Left colon (tissue), 2 donors: ENCODE measurements at places on chromosomes 11 and 22.
A peak's percentile ranks its signal among the peaks of the same experiment; 100 is the strongest.

DNA sequence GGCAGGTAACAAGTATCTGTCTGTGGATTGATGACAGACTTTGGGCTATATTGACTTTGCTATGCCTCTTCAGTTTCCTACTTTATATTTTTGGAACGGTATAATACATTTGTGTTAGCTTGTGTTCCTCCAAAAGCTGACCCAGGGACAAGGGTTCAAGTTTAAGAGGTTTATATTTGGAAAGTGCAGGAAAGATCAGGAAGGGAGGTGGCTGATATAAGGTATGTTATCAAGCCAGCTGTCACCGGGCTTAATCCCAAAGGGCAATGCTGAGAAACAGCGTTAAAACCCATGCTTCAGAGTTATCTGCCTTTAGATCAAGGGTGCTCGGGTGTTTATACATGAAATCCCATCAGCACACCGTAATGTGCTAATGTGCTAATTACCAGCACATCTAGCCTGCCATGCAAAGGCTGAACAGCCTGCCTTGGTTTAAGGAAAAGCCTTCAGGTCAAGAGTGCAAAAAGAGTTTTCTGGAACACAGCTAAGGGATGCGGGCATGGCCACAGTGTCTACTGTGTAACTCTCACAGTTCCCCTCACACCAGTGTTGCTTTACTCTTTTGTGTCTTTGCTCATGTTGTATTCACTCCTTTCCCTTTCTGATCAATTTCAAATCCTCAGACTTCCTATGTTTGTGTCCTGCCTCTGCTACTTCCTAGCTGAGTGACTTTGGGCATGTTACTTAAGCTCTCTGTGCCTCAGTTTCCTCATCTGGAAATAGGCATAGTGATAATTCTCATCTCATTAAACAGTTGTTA is 77.5 kb downstream of the BDNF start:
- DNase-seq = no peak

DNA sequence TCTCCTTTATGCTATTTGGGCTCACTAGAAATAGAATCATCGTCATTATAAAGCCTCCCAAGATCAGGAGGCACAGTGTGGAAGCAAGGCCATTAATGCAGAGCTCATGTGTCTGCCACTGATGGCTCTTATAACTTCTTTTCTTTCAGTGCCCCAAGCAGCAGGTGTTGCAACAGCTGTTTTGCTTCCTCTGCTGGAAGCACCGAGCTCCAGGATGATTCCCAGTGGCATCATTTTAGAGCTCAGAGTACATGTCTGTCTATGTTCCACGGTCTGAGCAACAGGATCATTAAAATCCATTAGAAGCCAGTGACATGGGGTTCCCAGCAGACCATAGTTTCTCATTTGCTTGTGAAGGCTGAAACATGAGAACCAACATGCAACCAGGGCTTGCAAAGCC is 803.0 kb upstream of the FAT3 start:
- no peak for DNase-seq

DNA sequence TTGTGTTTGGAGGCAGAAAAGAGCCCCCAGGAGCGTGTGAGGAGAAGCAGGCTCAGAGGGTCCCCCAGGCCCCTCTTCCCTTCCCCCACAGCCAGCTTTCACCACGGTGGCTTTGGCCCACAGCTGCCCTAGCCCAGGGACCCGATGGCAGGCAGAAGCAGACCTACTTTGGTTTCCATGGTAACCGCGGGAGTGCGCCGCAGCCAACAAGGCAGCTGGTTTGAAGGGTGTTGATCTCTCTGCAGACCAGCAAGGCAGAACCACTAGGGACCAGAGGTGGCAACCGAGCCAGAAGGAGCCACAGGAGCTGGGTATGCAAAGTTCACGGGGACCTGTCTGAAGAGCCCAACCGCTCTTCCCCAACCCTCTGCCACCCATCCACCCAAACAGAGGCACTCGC is 69.4 kb downstream of the BUD13 start:
- peak; percentile 22 for DNase-seq

DNA sequence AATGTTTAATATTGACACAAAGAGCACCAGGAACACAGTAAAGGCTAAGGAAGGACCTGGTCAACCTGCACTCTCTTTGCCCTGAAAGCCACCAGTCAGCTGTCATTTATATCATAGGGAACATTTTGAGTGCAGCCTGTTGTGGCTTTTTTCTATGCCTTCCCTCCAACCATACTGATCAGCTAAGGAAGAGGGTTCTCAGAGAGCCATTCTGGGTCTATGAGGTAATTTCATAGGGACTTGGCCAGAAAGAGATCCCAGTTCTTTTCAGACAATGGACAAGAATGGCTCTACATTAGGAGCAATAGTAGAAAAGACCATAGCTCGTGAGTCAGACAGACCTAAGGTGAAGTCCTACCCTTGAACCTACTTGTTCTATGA is 132.8 kb downstream of the CCDC34 start:
- DNase-seq = no peak

GRCh38 chr22:45268167-45268957 is 16.4 kb upstream of the UPK3A start:
- DNase-seq = no peak

- peak; percentile 88 for DNase-seq
Measured at GRCh38 chr22:18023509-18024275, 669 bp downstream of the MICAL3 start.

GRCh38 chr11:59769111-59769510 is 13.9 kb downstream of the STX3 start:
- no peak for DNase-seq

DNA sequence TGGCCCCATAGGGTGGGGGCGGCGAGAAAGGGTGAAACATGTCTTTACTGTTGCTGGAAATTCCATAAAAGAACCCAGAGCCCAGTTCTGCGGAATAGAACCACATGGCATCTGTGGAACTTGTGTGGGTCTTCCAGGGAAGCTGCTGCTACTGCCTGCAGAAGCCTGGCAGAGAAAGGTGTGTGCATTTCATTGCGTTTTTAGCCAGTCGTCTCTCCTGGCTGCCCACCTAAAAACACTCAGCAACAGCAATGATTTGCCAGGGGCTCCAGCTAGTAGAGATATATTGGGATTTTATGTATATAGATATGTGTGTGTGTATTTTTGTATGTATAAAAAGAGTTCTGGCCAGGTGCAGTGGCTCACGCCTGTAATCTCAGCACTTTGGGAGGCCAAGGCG is 127.2 kb upstream of the TBCEL start:
- DNase-seq = no peak

DNA sequence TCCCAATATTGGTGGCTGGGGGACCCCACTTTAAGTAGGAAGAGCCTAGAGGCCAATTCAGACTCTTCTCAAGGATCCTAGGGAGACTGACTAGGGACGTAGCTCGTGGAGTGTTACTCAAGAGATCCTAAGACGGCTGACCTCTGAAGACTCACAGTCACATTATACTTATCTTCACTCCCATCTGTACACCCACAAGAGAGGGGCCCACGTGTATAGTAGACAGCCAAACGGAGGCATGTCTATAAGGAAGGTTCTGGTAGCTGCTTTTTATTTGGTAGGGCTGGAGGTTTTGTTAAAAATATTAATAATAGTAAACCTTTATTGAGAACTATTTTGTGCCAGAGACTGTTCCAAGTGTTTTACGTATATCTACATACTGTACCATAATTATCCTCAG is 22.9 kb upstream of the APOA1 start:
- no peak for DNase-seq

DNA sequence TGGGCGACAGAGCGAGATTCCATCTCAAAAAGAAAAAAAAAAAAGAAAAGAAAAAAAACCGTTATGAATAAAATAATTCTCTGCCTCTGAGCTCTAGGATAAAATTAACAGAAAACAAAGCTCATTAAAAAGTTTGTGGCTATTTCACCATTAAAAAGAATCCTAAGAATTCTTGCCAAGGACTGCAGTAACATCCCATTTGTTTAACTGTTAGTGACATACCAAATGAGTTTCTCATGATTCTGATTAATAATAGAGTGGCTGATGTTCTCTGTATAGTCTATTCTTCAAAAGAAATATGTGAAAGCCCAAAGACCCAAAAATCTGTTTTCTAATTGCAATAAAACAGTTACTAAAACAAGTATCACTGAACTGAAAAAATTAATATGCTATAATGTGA is 19.7 kb downstream of the CLNS1A start:
- DNase-seq = no peak

DNA sequence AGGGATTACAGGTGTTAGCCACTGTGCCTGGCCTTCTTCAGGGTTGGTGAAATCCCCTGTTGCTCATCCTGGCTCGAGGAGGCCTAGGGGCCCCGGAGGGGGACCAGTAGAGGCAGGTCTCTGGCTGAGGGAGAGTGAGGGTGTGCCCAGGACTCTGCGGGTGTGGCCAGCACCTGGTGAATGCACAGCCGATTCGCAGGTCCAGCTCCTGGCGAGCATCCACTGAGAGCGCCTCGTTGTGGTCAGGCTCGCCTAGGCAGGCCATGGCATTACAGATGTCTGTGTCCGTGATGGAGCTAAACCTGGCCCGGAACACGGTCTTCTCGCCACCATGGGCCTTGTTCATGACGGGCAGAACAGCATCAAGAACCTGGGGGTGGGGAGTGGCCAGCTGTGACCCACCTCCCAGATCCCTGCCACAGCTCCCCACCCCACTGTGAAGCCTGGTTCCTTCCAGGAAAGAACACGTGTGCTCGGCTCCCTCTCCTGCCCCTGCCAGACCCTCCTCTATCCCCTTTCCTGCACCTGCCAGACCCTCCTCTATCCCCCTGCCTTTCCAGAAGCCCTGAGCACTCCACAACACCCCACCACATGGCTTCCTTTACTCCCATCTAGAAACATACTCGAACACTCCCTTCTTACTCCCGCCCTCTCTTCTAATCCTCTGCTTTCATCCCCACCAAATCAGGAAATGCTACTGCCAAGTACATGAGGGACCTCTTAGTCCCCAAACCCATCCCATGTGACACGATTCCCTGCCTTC is 12.4 kb downstream of the TOP3B start:
- no peak for DNase-seq

- no peak for DNase-seq
Measured at GRCh38 chr11:112334381-112334780, 73.7 kb upstream of the PLET1 start.

- DNase-seq = peak; percentile 56
Measured at GRCh38 chr11:119671051-119671450, 57.9 kb downstream of the NECTIN1 start.

DNA sequence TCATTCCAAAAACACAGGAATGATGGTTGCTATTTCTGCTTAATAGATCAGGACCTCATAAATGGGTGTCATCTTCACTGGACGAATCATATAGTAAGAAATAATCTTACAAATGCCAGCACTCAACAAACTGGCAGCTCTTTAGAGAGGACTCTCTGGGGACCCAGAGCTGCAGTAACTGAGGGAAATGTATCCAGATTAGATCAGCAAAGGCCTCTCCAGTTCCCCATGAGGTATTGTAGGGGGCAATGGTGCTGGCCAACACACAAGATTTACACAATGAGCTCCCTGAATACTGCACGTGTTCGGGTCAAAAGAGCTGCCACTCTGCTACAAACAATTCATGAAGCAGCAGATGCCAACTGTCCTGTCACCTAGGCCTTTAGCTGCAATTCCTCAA is 110.2 kb downstream of the RBFOX2 start:
- no peak for DNase-seq

DNA sequence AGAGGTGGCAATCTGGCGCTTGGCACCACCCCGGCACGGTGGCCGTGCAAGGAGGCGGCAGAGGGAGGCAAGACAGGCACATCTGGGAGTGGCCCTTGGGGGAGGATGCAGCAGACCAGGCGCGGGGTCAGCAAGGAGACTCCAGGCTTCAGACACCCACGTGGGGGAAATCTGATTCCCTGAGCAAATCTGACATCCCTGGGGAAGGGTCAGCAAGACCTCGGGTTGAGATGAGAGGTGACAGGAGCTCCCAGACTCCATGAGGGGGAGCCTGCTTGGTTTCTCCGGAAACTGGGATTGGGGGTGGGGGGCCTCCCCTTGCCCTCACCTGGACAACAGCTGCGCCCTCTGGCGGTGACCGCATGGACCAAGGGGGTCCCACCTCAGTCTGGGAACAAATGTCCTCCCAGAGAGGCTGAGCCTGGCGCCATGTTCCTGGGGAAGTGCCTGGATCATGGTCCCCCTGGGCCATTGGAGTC is 4.0 kb upstream of the RCOR2 start:
- no peak for DNase-seq
